Right hindlimb (tissue), 1 donor: ENCODE measurements at places on chromosomes 2 and 18.

GRCh38 chr2:148110184-148110583 is 89.3 kb downstream of the MBD5 start:
- no peak for DNase-seq

- no peak for DNase-seq
Measured at GRCh38 chr18:23943104-23943503, 71.5 kb upstream of the TTC39C start.

GRCh38 chr18:7576685-7577084 is 9.6 kb downstream of the PTPRM start:
- no peak for DNase-seq

GRCh38 chr2:80057956-80058355 is 246.6 kb downstream of the LRRTM1 start:
- no peak for DNase-seq

DNA sequence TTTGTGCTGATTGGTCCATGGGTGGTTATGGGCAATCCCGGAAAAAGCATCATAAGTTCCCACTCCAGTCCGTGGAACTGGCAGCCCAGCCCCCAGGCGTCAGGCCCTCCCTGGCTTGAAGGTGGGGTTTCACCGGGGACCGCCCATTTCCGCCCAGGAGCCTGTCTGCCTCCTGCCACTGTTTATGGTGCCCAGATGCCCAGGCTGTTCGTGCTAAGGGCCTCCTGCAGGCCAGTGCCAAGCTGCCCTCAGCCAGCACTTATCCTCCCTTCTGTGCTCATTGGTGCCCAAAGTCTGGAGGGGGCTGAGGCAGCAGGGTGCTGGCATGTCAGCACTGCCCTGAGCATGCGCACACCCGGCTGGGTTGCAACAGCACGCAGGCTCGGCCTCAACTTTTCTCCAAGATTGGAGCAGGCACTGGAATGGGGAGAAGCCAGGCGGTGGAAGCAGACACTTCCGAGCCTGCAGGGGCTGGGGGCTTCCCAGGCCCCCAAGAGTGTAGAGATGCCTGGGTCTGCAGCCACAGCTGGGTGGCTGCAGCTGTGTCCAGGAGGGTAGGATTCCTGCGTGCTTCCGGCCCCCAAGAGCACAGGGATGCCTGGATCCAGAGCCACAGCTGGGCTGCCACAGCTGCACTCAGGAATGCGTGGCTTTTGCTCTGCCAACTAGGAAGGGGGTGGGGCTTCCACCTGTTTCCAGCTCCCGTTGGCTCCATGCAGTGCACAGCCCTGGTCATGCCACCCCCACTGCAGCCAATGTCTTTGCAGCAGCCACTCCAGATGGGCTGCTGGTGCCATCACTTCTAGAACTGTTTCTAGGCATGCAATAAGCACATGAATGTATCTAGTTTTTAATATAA is 74.0 kb downstream of the AGPS start:
- no peak for DNase-seq

- DNase-seq: no peak
Measured at GRCh38 chr2:160227293-160227915, 27.3 kb upstream of the ITGB6 start.

- no peak for DNase-seq
Measured at GRCh38 chr18:76842837-76843530, 20.6 kb downstream of the ZNF236 start.

DNA sequence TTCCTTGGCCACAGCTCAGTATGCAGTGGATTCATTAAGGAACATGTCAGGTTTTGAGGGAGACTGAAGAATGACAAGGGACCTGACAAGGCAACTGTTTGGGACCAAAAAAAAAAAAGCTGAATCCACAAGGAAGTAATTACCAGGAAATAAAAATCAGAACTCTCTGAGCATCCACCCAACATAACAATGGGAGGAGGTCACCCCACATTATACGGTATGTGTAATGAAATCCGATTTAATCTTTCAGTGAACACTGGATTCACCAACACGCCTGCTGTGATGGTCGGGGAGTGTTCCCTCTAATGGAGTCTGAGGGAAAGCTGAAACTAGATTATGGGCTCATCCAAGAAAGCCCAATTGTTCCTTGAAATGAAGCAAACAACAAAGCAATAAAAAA is 329.3 kb downstream of the ETAA1 start:
- DNase-seq: no peak
